ENCODE measurements at places on chromosomes 16 and 17.

GRCh38 chr17:81228834-81229665 lies 6.3 kb upstream of the CEP131 start:
- DNase-seq: no peak

- no peak for DNase-seq
Observed at GRCh38 chr16:87816507-87817100, 50.8 kb upstream of the KLHDC4 start.

- DNase-seq: no peak
Observed at GRCh38 chr17:37083456-37083855, 134.7 kb downstream of the AATF start.

DNA sequence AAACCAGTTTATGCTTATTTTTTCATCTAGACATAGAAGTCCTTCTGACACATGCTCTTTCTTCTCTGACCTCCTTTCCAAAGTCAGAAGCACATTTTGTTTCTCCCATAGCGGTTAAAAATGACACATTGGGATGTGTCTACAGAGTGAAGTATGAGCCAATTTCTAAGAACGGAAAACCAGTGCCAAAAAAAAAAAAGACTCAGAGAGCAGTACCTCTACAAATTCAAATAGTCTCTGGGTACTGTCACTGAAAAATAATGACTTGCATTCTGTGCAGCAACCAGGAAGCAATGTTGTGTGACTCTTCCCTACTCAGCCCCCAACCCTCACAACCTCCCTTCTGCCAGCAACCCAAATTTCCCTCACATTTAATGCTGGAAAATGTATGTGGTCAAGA lies 145.5 kb upstream of the PMFBP1 start:
- no peak for DNase-seq

GRCh38 chr17:81050645-81051625 lies 16.0 kb downstream of the BAIAP2 start:
- DNase-seq: no peak

DNA sequence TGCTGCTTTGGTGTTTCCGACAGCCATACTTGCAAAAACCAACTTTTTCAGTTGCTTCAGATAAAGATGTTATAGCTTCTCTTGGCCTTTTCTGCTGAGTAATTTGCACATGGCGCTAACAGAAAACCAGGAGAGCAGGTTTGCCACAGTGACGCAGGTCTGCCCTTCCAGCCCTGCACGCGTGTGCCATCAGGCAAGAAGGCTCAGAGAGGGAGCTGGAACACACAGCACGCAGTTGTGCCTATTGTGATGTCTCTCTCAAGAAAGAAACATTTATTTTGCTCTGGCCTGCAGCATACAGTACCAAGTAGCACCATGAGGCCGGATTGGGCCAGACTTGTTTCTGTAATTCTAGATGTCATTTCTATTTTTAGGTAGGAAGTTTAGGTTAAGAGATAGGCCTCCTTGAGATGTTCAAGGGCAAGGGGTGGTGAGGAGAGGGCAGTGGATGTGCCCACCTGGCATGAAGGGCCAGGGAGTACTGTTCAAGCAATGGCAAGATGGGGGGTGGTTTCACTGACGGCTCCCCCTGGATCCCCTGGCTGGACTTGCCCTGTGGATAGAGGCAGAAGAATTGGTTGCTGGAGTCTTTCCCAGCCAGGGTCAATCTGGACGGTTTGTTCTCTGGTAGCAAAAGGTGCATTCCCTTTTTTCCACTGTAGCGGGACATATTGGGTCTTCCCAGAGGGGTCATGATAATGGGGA lies 1.9 kb downstream of the CBX2 start:
- DNase-seq: no peak

- no peak for DNase-seq
Observed at GRCh38 chr16:86222547-86222946, 287.8 kb upstream of the FOXF1 start.

- DNase-seq: no peak
Observed at GRCh38 chr16:47408491-47408890, 52.4 kb downstream of the ITFG1 start.

DNA sequence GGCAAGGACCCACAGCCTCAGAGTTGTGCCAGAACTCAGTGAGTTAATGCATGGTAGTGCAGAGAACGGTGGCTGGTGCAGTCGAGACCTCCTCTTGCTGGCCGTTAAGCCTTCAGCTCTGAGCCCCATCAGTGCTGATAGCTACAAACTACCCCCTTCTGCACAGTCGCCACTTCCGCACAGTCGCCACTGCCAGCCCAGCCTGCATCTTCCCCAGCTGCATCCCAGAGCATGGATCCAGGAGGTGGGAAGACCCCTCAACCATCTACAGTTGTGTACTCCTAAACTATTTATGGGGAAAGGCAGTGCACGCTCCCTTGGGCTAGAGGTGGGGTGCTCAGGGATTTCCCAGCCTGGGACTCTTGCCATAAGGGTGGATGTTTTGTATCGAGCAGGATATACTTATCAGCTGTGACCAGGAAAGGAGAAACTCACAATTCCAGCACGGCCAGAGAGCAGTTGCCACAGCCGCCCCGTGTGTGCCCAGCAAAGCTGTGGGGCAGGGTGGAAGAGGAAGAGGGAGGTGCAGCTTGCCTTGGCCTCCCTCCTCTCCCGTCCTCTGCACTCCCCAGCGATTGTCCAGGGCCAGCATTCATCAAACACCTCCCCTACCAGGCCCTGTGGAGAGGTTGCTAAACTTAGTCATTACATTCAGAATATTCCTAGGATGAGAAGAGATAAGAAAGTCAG lies 49.5 kb upstream of the CMIP start:
- no peak for DNase-seq

DNA sequence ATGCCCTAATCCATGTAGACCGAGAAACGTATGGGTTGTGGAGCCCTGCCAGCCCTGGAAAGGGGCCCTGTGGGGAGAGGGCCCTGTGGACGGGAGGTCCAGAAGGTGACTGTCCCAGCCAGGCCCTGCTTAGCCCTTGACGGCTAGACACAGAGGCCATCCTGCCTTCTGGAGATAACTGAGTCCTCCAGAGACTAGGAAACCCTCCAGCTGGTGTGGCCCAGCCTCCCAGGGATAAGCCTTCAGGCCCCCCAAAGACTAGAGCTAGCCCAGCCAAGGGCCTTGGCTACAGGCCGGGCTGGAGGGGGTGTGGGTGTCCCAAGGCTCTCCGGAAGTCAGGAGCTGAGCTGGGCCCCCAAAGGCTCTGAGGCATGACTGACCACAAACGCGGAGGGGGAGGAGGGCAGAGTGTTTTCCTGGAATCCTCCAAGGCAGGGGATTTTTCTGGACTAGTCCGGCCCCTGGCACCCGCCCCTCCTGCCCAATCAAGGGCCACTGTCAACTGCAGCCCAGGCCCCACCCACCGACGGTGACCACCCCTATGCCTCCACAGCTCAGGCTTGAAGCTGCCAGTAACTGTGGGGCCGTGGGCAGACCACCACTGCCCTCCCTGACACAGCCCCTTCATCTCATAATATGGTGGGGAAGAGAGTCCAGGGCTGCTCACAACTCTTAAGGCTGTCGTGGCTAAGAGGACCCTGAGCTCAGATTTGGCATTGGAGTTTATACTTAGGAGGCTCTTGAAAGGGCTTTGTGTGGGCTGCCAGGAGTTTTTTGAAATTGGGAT lies 885 bp upstream of the VASN start:
- DNase-seq: no peak

DNA sequence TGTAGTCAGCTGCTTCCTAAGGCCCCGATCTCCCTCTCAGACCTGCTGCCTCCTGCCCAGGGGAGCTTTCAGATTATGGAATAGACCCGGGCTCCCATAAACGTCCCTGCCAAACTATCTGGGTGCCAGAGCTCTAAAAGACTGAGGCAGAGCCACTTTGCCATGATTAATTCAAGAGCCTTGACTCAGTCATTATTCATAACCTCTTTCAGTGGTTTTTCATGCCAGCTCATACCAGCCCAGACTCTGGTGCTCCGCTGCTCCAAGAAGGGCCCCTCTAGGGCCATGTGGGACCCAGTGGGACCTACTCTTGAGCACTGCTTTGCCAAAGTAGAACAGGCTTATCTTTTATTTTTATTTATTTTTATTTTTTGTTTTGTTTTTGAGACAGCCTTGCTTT lies 23.9 kb downstream of the DNAI2 start:
- no peak for DNase-seq

DNA sequence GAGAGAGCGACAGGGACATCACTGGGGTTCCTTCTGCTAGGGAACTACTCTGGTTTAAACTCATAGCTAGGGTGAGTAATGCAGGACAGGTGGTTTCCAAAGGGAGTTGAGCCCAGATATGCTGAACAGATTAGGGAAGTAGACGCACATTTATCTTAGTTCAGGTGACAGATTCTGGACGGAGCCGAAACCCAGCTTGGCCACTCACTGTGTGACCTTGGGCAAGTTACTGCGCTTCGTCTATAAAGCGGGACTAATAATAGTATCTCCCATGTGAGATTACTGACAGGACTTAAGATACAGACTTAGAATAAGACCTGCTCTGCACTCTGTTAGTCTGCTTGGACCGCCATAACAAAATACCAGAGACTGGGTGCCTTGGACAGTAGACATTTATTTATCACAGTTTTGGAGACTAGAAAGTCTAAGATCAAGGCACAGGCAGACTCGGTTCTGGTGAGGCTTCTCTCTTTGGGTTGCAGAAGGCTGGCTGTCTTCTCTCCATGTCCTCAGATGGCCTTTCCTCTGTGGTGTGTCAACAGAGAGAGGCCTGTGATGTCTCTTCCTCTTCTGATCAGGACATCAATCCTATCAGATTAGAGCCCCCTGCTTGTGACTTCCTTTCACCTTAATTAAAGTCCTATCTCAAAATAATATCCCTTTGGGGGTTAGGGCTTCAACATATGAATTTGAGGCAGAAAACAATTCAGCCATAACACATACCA lies 12.1 kb downstream of the SCNN1G start:
- no peak for DNase-seq

GRCh38 chr17:32298298-32298697 lies 32.7 kb downstream of the RHBDL3 start:
- peak; percentile 77 for DNase-seq

DNA sequence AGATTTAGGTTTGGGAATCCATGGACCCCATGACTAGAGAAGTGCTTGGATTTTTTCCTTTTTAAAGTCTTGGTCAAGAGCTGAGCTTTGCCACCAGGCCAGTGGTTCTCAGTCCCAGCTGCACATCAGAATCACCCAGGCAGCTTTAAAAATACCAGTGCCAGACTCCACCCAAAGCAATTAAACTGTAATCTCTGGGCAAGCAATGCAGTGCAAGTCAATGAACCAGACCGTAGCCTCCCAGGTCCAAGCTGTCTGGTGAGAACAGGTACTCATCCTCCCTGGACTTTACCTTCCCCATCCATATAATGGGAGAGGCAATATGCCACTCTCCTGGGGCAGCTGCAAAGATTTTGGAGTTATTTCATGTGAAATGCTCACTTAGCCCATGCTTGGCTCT lies 223.1 kb upstream of the CDH5 start:
- DNase-seq: no peak

DNA sequence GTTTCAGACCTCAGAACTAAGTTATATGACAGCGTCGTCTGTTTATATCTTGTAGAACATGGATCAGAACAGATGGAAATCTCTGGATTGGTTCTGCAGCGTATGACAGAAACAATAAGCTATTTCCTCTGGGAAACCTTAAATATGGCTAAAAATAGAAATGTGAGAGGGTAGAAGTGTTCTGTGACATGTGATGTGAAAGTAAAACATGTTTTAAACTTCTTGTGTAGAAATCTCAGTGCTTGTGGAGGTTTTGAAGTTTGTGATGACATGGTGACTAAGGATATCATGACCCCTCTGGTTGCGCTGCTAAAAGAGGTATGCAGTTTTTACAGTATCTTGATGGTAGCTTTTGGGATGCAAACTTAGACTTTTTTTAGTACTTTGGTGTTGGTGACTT lies 2.8 kb downstream of the HEATR3 start:
- DNase-seq: no peak

- no peak for DNase-seq
Observed at GRCh38 chr16:22385196-22385595, 10.8 kb upstream of the CDR2 start.

DNA sequence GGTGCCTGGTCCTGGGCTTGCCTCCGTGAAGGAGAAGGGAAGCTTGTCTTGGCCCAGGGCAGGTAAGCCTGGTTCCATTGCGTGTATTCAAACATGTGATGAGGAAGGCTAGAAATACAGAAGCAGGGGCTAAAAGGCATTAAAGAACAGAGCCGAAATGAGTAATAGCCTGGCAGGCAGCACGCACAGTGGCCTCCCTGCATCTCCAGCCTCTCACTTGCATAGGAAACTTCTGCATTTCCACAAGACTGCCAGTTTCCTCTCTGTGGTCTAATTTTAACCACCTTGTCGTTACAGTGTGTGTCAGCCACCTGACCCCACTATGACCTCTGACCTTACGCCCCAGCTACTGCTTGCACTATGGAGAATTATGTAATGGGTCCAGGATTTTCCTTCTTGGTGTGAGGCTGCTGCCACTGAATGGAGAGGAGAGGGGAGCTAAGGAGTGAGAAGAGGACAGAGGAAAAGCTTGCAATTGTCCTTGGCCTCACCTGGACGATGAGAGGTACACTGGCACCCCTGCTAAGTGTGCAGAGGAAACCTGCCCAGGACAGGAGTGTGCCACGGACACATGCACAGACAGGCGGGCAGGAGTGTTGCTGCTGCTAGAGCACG lies 32.8 kb downstream of the HIC1 start:
- no peak for DNase-seq

GRCh38 chr16:58037365-58038057 lies 12.0 kb downstream of the MMP15 start:
- no peak for DNase-seq

DNA sequence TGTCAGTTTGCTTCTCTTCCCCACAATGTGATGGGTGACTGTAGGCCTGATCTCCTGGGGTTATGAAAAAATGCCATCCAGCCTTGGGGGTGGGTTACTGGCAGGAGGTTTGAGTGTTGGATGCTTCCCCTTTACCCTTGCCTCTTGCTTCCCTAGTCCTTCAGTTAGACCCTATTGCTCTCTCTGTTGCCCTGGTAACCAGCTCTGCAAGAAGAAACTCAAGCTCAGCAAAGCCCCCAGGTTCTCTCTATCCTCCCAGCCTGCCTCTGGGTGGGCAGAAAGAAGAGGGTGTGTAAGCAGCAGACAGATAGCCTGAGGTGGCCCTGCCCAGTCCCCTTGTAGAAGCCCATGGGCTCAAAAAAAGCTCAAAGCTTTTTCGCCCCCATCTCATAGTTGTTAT lies 2.8 kb upstream of the RAPGEFL1 start:
- DNase-seq: no peak

DNA sequence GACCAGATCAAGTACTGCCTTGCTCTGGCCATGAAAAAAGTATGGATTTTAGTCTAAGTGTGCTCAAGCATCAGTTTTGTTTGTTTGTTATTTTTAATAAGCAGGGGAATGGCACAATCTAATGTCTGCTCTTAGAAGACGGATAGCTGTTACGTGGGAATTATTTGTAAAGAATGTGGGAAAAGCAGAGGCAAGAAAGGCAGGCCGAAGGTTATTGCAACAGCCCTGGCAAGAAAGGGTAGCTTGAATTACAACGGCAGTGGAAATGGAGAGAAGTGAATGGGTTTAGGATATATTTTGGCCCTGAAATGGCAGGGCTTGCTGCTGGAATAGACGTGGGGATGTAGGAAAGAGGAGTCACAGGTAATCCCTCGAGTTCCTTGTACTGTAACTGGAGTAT lies 987 bp upstream of the HASPIN start:
- no peak for DNase-seq

Data from cerebellar nuclear complex (tissue), 1 donor.